ENCODE measurements at places on chromosomes 7 and 10. TPM values are rescaled to one million over a fixed set of nuclear protein-coding genes. Genes with fewer than 3 reads are reported as not detected.

NUTM2D gene
- polyA plus RNA-seq = 1.0 TPM

PRKCQ gene
- 3.6 TPM for polyA plus RNA-seq

FOXP2 gene
- polyA plus RNA-seq = not detected

DNA sequence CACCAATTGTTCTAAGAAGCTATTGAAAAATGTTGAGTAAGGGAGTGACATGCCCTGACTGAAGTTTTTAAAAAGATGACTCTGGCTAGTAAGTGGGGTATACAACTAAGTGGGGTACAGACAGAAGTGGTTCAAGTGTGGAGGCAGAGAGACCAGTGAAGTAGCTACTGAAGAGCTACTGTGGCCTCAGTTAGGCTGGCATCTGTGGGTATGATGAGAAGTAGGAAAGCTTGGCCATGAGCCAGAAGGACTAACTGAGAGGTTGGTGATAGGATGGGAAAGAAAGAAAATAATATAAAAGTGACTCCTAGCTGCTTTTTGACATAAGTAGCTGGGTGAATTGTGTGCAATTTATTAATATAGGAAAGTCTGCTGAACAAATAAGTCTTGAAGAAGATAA, 176.6 kb downstream of the SEMA3D start:
- no peak for DNase-seq

DNA sequence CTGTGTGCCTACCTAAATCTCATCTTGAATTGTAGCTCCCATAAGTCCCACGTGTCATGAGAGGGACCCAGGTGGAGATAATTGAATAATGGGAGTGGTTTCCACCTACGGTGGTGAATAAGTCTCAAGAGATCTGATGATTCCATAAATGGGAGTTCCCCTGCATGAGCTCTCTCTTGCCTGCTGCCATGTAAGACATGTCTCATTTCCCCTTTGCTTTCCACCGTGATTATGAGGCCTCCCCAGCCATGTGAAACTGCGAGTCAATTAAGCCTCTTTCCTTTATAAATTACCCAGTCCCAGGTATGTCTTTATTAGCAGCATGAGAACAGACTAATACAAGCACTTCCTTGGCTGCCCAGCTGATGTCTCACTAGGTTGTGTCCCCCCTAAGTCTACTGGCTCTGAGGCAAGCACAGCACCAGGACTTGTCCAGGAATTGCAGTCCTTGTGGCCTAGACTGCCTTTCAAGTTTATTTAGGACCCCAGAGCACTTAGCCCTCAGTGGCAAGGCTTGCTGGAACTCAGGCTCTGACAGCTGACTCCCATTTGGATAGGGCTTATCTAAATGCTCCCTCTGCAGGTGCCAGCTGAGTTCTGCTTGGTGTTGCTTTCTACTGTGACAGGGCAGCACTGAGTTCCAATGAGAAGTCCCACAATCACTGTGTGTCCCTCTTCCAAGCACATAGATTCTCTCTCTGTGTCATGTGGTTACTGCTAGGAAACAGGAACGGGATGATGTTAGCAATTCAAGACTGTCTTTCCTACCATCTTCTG, 59.0 kb upstream of the TAS2R16 start:
- DNase-seq = no peak

- DNase-seq = peak; percentile 56
Observed at GRCh38 chr10:99917963-99918825, 91.6 kb downstream of the DNMBP start.

GRCh38 chr10:131848296-131848695, 52.5 kb upstream of the PPP2R2D start:
- no peak for DNase-seq
